Amniotic epithelial cell (primary cell): ENCODE measurements at places on chromosomes 7 and 10.

GRCh38 chr10:78473006-78473405 is 439.3 kb downstream of the RPS24 start:
- DNase-seq = no peak

GRCh38 chr7:131919920-131920709 is 363.7 kb upstream of the PODXL start:
- no peak for DNase-seq

GRCh38 chr7:8254667-8255066 is 7.3 kb downstream of the ICA1 start:
- DNase-seq = no peak

GRCh38 chr10:94108200-94108599 is 114.5 kb downstream of the PLCE1 start:
- peak; percentile 80 for DNase-seq

- DNase-seq = peak; percentile 82
Measured at GRCh38 chr10:6163364-6164270, 39.1 kb upstream of the PFKFB3 start.

GRCh38 chr10:66723608-66724400 is 202.0 kb upstream of the LRRTM3 start:
- DNase-seq = no peak

DNA sequence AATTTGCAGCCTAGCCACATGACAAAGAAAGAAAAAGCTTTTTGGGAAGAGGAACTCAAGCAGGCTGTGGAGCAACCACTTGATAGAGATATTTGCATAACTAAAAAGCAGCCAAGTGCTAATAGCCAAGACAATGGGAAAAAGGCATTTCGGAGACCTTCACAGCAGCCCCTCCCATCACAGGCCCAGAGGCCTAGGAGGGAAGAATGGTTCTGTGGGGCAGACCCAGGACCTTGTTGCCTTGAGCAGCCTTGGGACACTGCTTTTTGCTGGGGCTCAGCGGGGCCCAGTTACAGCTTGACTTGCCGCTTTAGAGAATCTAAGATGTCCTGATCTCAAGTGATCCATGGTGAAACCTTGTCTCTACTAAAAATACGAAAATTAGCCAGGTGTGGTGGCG is 38.5 kb downstream of the FAM149B1 start:
- DNase-seq = no peak

GRCh38 chr7:143519411-143520131 is 41.9 kb downstream of the TAS2R41 start:
- peak; percentile 84 for DNase-seq

DNA sequence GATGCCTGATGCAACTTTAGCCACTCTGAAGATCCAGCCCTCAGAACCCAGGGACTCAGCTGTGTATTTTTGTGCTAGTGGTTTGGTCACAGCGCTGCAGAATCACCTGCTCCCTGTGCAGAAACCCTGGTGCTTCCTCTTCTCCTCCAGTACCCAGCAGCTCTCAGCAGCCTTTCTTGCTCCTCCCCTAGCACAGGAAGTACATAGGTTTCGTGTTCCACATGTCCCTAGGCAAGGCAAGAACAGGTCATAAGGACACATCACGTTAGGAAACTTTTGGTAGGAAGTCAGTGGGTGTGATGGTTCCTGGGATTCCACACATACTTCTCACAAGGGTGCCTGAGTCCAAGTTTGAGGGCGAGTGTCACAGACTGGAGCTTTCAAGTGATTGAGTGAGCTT is 167.9 kb upstream of the PRSS1 start:
- no peak for DNase-seq

DNA sequence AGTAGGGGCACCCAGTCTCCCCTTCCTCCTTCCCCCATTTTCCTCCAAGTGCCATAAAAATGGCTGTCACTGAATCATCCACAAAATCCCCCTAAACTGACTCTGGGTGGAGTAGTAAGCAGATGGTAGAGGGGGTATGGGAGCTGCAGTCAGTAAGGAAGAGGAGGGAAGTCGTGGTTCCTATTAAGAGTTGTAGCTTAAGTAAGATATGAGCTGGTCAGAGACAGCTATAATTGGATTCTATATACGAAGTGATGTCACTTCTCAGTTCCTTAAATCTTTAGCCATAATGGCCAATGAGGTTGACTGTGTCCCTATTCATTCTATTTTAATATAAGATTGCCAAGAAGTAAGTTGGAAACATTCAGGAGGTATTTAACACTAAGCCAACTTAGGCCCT is 131.7 kb downstream of the SLC16A9 start:
- DNase-seq = no peak

DNA sequence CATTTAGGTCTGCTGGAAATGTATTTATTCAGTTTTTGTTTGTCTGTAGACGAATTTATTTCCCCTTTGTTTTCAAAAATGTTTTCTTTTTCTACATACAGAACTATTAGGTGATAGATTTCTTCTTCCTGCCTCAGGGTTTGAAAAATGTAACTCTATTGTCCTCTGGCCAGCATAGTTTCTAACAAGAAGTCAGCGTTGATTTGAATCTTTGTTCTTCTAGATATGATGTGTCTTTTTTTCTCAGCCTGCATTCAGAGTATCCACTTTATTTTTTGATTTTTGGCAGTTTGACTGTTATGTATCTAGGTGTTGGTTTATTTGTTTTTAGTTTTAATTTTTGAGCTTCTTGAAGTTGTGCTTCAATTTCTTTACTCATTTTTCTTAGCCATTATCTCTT is 7.5 kb upstream of the OR2F1 start:
- no peak for DNase-seq

- DNase-seq = no peak
Measured at GRCh38 chr10:33073641-33074415, 115.8 kb upstream of the ITGB1 start.

DNA sequence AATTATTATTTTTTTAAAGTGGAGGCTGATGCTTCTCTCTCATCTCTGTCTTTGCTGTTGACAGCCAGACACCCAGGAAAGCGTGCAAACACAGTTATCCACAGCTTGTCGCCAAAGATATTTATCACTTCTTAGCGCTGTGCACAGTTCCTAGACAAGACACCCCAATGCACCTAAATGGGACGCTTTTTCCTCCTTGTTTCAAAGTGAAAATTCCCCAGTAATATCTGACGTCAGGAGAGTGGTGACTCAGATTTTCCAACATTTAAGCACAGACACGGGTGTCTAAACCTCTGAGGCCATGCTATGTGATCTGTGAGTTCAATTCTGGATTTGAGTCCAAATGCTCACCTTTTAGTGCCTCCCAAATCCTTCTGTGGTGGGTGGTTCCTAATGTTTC is 151.6 kb downstream of the EMX2 start:
- DNase-seq = no peak

DNA sequence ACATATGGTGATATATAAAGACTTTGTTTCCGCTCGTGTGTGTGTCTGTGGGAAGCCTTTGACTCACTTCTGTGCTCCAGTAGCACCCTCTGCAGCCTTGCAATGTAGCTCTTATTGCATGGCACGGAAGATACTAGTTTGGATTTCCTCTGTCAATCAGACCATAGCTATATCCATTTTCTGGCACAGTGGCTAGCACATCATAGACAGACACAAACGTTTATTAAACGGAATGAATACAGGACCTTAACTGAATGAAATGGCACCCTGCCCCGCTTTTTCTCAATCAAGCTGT is 124.0 kb upstream of the PTPN20 start:
- peak; percentile 72 for DNase-seq

GRCh38 chr7:40324914-40325313 is 190.1 kb downstream of the SUGCT start:
- DNase-seq = no peak

- DNase-seq = no peak
Measured at GRCh38 chr10:52110576-52110975, 203.5 kb upstream of the DKK1 start.

DNA sequence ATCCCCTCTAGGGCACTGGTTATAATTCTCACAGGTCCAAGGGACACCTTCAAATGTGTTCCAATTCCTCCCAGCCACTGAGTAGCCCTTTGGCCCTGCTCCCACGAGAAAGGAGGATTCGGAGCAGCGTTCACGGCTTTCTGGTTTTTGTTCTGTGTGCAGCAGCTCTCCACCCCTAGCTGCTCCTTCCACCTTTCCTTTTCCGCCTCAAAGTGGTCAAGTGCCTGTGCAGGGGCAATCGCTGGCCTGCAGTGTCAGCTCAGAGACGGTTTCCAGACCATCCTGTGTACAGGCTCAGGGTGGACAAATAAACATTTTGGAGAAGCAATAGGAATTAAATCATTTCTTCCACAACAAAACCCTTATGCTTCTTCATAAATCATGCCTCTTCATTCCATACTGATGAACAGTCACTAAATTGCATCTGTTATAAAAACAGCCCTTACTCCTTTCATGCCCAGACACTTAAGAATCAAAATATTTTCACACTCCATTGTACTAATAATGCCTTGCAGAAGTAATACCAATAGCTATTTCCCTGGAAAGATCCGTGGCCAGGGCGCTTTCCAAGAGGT is 1.1 kb downstream of the KIAA1549 start:
- peak; percentile 20 for DNase-seq

GRCh38 chr10:50503661-50504320 is 120.0 kb downstream of the SGMS1 start:
- DNase-seq = no peak

DNA sequence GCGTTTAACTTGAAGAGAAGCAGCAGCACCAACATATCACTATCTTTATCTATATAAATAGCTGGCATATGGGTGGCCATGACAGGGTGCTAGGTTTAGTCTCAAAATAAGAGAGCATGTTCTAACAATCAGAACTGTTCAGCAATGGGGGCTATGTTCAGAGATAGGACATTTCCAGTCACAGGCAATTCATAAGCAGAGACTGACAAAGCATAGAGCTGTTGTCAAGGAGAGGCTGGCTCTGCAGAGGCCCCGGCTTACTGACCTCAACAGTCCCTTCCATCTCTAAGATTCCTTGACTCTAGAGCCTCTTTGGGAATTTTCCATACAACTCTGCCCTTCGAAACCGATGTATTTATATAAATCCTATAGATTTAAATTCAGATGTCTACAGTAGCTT is 17.2 kb downstream of the ANK3 start:
- DNase-seq = no peak

DNA sequence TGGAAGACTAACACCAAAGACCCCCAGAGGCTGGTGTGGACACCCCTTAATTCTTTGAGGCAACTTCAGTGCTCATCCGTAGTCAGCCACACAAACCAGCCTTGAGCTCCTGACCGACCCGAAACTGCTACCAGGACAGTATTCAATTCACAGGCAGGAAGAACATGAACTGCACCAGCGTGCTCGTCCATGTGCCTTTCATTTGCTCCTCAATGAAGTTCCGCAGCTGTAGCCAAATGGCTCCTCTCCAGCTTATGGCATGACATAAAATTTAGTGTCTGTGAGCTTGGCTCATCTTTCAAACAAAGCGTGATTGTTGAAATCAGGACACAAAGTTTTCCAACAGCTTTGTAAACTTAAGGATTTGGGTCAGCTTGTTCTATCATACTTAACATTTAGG is 144.1 kb upstream of the FAM171A1 start:
- DNase-seq = no peak

DNA sequence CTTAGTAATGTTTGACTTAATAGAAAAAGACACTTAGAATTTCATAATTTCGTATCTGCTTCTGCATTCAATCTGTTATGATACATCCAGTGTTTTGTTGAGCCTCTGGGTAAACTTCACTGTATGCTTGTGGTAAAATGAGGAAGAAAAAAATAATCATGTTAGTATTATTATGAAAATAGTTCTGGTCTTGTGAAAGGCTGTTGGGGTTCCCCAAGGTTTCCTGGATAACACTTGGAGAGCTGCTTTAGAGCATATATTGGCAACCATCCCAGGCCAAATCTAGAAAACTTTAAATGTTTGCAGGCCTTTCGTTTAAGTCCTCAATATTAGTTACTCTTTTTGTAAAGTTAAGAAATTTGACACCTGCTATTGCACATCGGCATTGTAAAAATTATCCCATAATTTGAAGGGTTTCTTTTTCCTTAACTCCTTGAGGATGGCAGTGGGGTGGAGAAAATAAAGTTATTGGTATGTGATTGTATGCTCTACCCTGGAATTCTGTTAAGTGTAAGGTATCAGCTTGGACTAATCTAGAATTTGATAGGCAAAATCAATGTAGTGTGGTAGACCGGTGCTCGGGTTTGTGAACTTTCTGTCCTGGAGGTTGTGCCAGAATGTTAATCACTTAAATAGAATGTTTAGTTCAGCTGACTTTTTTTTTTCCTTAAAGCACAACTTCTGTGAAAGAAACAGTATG is 54.5 kb downstream of the WAC start:
- DNase-seq = peak; percentile 62

- DNase-seq = peak; percentile 89
Measured at GRCh38 chr7:148527717-148528168, 62.8 kb upstream of the C7orf33 start.

- no peak for DNase-seq
Measured at GRCh38 chr7:29443552-29443951, 120.1 kb upstream of the PRR15 start.

DNA sequence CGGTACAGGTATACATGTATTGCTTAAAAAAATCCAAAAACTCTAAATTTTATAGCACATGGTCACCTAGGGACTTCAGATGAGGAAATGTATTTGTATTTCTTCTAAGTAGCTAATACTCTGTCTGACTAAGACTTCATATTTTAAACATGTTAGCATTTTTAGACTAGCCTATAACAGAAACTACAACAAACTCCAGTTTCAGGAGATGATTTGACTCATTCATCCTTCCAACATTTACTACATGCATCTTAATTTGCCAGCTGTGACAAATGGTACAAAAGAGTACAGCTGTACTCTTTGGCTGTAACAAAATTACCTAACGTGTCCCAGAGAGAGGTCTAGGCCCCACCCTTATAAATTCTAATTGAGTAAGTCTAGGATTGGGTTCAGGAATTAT is 22.2 kb downstream of the TMEM209 start:
- DNase-seq = no peak

DNA sequence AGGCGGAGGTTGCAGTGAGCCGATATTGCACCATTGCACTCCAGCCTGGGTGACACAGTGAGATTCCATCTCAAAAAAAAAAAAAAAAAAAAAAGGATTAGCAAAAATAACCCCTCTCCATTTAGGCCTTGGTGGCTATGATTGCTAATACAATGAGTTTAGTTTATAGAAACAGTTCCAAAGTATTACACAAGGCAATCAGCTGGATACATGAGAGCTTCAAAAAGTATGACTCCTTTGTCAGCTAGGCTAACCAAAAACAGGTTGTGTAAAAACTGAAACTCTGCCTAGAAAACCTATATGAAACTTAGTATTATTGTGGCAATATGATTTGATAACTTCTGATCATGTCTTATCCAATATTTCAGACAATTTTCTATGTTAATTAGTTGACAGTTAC is 57.2 kb downstream of the SUGCT start:
- DNase-seq = peak; percentile 40

- DNase-seq = no peak
Measured at GRCh38 chr10:44458671-44459413, 73.9 kb upstream of the CXCL12 start.

DNA sequence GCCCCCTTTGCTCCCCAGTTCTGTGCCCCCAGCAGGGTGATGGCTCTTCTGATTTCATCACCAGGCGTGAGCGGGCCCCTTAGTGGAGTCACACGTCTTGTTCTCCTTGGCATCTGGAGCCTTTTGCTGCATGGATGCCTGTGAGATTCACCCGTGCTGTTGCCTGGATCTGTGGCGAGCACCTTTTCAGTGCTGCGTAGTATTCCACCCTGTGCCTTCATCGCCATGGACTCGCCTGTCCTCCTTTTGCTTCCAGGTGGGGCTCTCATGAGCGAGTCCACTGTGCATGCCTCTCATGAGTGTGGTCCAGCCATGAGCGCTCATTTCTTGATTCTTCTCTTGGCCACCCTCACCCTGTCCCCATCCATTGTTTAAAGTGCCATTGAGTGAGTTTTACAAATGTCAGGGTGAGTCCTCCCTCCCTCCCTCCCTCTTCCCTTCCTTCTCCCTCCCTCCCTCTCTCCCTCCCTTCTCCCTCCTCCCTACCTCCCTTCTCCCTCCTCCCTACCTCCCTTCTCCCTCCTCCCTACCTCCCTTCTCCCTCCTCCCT is 44.0 kb downstream of the UNCX start:
- DNase-seq = no peak
